ENCODE measurements at places on chromosomes 6 and 20.
A peak's percentile ranks its signal among the peaks of the same experiment; 100 is the strongest.

- peak; percentile 12 for DNase-seq
Measured at GRCh38 chr6:169862892-169863525, 111.6 kb downstream of the ERMARD start.

DNA sequence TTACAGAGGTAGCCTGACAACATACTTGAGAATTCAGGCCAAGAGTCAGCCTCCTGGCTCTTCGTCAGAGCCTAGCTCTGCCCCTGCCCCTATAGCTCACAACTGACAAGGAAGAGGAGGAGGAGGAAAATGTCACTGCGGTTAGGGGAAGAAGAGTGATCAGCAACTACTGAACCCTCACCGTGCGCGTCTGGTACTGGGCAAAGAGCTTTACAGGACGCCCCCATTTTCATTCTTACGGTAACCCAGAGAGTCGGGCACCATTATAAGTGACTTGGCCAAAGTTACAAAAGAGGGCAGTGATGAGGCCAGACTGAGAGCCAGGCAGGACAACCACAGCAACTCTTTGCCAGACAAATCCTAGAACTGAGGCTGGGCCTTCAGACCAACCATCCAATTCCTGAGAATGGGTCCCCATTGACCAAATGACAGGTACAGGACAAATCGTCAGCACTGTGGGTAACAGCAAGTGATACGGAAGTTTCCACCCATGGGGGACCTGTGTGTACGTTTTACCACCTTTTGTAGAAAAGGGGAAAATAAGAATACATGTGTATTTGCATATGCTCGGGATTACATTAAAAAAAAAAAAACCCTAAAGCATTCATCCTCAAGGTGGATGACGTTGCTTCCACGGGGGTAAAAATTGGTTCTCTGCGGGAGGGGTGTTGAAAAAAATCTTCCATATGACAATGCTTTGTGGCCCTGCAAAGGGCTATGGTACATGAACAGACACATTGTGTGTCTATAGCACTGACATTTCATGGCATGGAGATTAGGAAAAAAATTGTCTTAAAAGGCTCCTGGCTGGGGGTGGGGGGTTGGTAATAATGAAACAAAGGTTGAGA, 118.0 kb downstream of the NFATC2 start:
- no peak for DNase-seq

- no peak for DNase-seq
Measured at GRCh38 chr20:6811262-6812035, 44.0 kb downstream of the BMP2 start.

- DNase-seq = no peak
Measured at GRCh38 chr20:13817342-13817741, 32.5 kb downstream of the NDUFAF5 start.

All from Right ventricle myocardium superior (tissue), 1 donor.